ENCODE measurements at places on chromosomes 2 and 18. TPM values are rescaled to one million over a fixed set of nuclear protein-coding genes. Genes with fewer than 3 reads are reported as not detected.

DNA sequence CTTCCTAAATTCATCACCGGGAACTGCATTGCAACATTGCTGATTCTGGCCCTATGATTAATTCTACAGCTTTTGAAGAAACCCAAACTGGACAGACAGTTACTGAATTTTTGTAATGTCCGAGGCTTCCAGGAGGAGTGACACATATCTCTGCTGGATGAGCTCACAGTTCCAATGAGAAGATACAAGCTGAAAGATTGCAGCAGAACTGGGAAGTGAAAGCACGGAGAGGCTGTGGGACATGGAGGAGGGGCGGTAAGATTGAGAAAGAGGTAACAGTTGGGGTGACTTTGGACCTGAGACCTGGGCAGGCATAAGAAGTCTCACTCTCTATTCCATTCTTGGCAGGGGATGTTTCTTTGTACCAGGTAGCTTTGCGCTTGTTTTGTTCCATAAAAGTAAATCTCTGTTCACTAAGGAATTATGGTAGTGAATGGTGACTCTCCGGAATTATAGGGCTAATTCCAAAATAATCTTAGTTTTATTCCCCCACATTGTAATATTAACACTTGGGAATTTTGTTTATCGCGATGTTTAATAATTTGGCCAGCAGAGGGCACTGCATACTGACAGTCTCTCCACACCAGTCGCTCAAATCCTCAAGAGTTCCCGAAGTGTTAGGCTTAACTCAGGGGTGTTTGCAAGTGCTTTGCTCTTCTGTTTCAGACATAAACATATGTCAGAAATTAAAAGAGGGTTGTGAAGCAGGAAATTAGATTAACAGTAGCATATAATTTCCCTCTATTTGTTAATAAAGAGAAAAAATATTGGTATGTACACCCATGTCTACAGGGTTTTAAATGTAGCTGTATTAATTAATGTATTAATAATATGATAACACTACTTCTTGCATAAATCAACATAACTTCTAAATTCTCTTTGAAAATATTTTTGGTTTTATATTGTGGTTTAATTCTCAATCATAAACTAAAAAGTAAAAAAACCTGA, 201.4 kb downstream of the SOCS6 start:
- peak; percentile 69 for DNase-seq

DNA sequence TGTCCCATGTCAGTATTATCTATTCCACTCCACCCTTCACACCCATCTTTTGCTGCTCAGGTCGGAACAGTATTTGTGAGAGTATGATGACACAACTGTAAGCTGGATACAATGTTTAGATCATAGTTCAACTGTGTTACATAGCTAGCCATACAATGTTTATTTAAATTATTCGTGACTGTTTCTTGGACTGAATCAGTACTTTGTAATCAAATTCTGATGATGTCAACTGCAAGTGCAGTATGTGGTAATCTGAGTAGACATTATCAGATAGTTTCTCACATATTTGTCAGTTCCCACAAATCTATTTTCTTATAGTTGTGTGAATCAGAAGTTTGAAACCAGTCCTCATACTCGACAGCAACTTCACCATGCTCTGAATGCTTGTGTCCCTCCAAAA, 177.6 kb downstream of the ZNF407 start:
- DNase-seq = peak; percentile 16

- DNase-seq = peak; percentile 46
Observed at GRCh38 chr18:11729556-11729955, 40.5 kb downstream of the GNAL start.

DNA sequence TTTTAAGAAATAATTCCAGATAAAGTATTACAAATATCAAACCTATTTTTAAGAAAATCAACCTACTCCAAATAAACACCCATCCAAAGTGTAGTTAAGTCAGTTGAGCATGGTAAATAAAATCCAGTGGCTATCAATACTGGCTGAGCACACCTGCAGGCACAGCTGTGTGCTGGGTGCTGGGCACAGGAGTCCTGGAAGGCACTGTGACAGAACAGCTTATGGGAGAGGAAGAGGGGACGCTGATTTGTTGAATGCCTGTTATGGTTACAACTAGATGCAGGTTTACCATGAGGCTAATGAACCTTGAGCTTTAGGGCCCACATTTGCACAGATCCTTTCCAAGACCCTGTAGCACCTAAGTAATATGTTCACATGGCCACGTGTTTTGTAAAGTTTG, 202.7 kb downstream of the MTX2 start:
- no peak for DNase-seq

- no peak for DNase-seq
Observed at GRCh38 chr18:49572611-49573345, 10.9 kb downstream of the LIPG start.

GRCh38 chr2:175135862-175136261, 32.1 kb downstream of the ATF2 start:
- DNase-seq = no peak

DNA sequence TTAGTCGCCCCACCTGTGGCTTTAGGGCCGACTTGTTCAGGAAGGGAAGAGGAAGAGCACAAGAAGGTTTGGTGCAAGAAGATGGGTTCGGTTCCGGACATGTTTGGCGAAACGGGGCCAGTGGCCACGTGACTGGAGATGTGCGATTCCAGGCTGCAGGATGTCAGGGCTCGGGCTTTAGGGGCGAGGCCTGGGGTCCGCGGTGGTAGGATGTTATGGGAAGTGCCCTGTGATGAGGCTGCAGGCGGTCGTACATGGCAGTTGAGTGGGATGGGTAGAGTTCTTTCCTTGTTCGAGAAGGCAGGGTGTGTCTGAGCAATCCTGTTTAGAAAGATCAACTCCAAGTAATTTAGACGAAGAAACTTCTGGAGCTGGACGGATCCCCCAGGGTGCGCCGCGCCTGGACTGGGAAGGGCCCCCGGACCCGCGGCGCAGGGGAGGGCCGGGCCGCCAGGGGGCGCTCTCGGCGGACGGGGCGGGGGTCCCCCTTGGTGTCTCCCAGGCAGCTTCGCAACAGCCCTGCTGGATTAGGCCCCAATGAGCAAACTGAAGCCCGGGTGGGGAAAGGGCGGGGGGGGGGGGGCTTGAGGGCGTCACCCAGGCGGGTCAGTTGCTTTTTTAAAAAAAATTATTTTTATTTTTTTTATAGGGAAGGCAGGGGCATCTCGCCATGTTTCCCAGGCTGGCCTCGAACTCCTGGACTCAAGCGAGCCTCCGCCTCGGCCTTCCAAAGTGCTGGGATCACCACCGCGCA, 17.2 kb upstream of the SDC1 start:
- DNase-seq = no peak

DNA sequence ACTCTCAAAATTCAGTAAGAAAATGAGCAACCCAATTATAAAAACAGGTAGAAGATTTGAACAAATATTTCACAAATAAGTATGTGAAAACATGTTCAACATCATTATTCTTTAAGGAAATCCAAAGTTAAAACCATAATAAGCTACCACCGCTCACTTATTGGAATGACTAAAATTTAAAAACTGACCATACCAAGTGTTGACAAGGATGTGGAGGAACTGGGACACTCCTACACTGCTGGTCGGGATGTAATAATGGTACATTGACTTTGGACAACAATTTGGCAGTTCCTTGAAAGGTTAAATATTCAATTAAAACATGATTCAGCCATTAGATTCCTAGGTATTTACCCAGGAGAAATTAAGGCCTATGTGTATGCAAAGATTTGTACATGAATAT, 336.5 kb downstream of the IRS1 start:
- DNase-seq = no peak

DNA sequence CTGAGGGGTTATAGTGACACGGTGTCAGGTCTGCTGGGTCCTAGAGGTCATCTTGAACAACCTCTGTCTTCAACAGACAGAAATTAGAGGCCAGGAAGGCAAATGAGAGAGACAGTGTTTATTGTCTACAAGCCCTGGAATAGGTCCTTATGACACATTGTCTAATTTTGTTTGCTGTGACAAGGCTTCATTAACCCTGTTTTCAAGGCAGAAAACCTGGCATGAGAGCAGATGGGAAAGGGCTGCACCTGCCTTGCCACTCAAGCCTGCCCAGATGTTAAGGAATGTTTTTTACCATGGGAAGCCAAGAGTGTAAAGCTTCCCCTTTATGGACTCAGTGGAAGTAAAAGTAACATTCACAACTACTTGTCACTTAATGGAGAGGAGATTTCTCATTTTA, 275.3 kb downstream of the KCNS3 start:
- DNase-seq = no peak

DNA sequence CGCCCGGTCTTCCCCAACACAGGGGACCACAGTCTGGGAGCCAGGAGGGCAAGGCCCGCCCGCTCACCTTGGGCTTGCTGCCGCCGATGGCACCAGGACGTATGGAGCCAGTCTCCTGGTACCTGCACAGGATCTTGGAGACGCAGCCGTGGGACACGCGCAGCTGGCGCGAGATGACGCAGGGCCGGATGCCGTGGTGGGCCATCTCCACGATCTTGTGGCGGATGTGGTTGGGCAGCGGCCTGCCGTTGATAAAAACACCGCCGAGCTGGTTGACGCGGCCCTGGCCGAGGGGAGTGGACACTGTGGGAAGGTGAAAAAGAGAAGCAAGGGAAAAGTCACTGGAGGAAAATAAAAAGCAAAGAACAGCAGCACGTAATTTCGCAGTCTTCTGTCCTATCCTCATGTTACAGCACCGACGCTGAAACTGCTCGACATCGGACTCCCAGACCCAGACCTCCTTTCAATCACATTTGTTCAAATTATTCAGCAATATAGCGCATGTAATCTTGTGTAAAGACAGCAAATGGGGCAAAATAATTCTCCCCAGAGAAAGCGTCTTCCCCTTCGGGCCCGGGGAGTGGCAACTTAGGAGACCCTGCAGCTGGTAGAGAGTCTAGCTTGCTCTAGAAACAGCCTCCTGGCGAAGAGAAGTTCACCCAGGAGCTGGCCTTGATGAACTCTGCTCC, 1.7 kb downstream of the PAX3 start:
- DNase-seq = no peak

- peak; percentile 28 for DNase-seq
Observed at GRCh38 chr2:102848366-102848839, 86.6 kb downstream of the TMEM182 start.

DNA sequence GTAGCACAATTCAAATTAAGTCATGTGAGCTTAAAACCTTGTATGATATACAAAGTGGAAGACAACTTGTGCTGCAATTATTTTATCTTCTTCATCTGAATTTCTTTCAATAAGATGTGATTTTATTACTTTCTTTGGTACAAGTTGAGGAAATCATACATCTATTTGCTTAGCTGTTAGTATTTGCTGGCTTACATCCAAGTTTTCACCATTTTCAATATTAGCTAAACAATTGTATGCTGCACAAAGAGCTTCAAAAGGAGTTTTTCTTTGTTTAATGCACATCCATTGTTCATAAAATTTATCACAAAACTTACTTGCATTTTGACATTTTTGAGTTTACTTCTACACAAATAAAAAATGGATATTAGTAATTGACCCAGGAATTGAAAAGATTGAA, 40.9 kb downstream of the SCN9A start:
- DNase-seq = peak; percentile 51

- DNase-seq = no peak
Observed at GRCh38 chr18:42477267-42477666, 522.2 kb downstream of the PIK3C3 start.

DNA sequence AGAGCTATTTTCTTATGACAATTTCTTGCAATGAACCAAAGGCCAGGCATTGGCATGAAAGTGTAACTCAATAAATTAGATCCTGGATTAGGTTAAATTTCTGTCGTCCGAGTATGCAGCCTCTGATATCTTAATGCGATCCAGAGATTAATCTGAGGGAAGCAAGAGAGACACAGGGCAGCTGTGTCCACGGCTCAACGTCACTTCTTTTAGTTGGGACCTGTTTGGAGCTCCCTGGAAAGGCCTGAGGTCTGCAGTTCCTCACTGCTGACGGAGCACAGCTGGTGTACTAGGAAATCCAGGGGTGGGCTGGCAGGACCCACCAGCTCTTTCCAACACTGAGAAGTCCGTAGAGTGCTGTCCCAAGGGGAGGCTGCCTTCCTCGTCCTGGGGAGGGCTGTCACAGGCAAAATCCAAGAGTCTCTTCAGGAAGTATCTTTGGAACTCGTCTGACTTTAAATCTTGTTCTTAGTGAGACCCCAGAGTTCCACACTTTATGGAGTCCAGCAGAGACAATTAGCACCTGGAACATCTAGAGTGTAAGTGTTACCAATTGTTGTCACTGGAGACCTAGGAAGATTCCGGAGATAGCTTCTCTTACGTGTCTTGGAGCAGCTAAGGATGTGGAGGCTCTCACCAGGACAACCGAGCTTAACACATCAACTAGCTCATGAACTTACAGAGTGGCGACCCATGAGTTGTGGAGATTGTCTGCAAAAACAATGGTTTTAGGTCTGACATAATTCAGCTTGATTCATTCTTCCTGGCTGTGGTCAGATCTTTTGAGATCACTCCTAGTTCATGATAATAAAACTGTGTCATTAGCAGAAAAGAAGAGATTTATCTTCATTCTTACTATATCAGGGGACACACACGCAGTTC, 173.7 kb downstream of the ACKR3 start:
- DNase-seq = no peak

- DNase-seq = peak; percentile 50
Observed at GRCh38 chr18:63974991-63975390, 5.1 kb downstream of the SERPINB8 start.

GRCh38 chr2:106282462-106283170, 88.5 kb upstream of the UXS1 start:
- no peak for DNase-seq

DNA sequence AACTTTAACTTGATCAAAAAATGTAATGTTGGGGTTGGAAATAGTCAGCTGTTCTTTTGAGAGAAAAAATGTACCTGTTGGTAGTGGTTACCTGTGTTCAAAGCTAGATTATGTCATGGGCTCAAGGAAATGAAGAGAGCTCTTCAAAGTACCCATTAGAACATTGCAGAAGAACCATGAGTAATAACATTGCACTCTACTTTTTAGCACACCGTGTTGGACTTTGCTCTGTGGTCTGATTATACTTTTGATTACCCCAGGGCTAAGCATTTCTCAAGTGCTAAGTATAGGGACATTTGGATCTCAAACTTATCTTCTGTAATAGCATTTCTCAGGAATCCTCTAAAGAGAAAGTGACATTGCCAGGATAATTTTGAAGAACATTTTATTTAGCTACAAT, 1122.8 kb upstream of the CELF4 start:
- DNase-seq = no peak

The COL3A1 gene
- total RNA-seq = 0.36 TPM

The SLC5A7 gene
- total RNA-seq = 0.06 TPM

The TNFAIP6 gene
- total RNA-seq = not detected

The CACNB4 gene
- not detected for total RNA-seq

The CCDC148 gene
- 0.46 TPM for total RNA-seq

The C2orf15 gene
- 4.4 TPM for total RNA-seq

The RAB6C gene
- not detected for total RNA-seq

The C2orf80 gene
- not detected for total RNA-seq

The CD226 gene
- 0.69 TPM for total RNA-seq

The KCTD18 gene
- 13.0 TPM for total RNA-seq

The PLGLB2 gene
- total RNA-seq = 0.87 TPM

All from PC-3 (cell line).